DMS 273 treated with DMSO at 0.1 percent for 48 hours (cell line): ENCODE measurements at places on chromosomes 16 and 17.

DNA sequence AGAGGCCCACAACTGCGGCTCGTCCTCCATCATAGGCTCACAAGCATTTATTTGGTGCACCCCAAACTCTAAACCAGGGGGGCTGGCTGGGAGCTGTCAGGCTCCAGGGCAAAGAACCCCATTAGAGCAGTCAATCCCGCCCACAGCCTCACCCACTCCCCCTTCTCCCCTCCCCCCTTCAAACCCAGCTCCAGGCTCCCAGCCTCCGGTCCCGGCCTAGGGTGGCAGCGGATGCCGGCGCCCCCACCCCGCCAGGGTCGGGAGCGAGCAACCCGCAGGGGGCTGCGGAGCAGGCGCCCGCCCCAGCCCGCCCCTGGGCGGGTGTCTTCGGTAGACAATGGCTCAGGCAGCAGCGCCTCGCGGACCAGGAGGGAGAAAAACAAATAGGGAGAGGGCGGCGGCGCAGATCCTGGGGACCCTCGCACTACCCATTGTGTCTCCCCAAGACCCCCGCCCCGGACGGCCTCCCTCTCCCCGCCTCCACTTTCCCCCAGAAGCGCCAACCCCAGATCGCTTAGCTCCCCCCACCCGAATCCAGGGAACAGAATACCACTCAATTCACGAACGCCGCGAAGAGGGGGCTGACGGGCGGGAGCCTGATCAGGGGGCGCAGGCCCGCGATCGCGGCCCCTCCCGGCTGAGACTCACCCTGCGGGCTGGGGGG is 572 bp downstream of the FAM171A2 start:
- DNase-seq, result no peak

GRCh38 chr17:56514264-56514663 is 79.2 kb upstream of the NOG start:
- no peak for DNase-seq

GRCh38 chr16:3088450-3088849 is 10.6 kb downstream of the ZSCAN10 start:
- DNase-seq, result no peak

GRCh38 chr16:71353736-71354135 is 4.8 kb upstream of the CALB2 start:
- no peak for DNase-seq

DNA sequence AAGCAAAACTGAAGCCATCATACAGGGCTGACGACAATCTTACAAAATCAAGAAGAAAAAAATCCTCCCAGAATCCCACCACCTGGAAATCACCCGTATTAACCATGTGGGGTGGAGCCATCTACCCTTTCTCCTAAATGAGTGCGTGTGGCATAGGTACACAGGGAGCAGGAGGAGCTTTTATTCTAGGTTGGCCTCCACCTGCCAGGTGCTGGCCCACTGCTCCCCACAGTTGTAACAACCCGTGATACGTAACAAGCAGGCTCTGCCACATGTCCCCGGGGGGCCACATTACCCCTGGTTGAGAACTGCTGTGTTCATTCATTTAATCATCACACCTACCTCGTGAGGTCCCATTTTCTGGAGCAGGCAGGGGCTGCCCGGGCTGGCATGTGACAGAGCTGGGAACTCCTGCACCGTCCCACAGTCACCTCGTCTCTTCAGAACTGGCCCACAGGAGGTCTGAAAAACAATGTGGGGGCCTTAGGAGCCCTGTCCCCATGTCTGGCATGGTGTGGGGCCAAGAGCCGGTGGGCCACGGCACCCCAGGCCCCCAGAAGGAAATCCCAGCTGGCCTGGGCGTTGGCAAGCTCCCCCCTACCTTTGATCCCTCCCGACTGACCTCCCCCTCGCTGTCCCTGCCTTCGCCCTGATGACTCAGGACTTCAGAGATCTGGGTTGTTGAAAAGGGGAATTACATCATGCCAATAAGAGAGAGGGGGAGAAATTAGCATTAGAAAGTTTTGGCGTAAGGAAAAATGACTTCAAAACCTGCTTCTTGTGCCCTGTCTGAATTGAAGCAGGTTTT is 12.9 kb downstream of the CMIP start:
- DNase-seq, result no peak

- DNase-seq, result no peak
These were observed 2.0 kb upstream of the TRIM65 start for GRCh38 chr17:75898791-75899190.

DNA sequence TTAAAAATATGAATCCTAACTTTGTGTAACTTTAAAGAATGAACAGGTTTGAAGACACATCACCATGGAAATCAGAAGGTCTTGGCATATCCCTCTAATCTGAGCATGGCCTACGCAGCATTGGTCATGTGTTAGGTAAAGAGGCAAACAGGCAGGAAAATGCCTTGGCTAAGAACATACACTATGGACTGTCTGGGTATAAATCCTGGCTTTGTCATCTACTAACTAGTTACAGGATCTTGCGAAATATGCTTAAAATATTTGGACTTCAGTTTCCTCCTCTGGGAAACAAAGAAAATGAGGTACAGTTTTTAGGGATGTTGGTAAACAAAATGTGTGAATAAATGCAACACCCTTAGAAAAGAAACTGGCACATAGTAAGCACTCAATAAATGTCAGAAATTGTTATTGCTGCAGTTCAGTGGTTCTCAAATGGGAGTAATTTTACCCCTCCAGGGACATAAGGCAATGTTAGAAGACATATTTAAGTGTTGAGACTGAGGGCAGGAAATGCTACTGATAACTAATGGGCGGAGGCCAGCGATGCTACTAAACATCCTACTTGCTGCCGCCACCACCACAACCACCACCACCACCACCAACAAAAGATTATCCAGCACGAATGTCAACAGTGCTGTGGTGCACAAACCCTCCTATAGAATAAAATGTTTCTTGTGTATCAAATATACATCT is 770.8 kb upstream of the SOX9 start:
- DNase-seq, result no peak

- no peak for DNase-seq
These were observed 17.4 kb downstream of the AARSD1 start for GRCh38 chr17:42946812-42947211.

- no peak for DNase-seq
These were observed 22.4 kb downstream of the SNX11 start for GRCh38 chr17:48129981-48130380.

GRCh38 chr16:4599545-4599944 is 15.1 kb downstream of the UBALD1 start:
- DNase-seq, result no peak

DNA sequence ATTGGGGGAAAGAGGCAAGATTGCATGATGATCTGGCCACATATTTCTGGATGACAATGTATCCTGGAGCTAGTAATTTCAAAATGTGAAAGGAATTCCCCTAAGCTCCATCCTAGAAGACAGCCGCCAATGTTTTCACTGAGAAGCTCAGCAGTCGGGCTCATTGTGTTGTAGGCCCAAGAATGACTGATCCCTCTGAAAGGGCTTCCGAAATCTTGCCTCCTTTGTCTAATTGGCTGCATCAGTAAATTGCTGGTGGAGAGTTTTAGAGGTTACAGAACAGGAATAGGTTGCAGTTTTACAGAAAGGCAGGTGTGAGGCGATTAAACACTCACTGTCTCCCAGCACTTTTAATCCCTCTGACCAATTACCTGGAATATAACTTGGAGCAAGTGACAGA is 464.1 kb upstream of the SALL1 start:
- no peak for DNase-seq

DNA sequence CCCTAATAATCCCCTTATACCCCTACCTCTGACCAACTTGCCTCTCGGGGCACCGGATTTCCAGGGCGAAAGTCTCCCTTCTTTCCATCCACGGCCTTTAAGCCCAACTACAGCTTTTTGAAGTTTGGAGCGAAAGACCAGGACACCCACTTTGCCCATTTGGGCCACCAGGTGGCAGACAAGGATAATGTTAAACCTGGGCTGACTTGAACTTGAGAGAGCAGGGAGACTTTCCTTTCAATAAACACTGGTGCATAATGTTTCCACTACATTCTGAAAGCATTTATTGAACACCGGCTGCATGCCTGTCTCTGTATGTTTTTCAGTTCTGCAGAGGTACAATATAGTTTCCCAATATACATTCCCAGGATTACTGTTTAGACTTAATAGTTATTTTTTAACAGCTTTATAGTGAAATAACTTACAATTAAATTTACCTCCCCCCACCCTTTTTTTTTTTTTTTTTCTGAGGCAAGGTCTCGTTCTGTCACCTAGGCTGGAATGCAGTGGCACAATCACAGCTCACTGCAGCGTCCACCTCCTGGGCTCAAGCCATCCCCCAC is 6.9 kb upstream of the CES3 start:
- peak; percentile 46 for DNase-seq

DNA sequence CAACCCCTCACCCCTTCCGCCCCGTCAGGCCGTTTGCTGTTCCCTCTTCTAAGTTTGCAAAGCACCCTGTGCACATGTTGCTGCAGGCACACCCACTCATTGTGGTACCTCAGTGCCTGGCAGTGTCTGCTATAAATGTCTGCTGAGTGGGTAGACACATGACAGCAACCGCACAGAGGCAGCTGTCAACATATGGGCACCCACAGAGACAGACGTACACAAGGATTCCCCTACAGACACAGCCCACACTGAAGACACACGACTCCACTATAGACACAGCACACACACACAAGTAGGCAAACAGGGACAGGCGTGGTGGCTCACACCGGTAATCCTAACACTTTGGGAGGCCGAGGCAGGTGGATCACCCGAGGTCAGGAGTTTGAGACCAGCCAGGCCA is 17.8 kb upstream of the CRK start:
- no peak for DNase-seq
